Panc1 (cell line): ENCODE measurements at places on chromosomes 6 and 20. TPM values are rescaled to one million over a fixed set of nuclear protein-coding genes. Genes with fewer than 3 reads are reported as not detected.

DNA sequence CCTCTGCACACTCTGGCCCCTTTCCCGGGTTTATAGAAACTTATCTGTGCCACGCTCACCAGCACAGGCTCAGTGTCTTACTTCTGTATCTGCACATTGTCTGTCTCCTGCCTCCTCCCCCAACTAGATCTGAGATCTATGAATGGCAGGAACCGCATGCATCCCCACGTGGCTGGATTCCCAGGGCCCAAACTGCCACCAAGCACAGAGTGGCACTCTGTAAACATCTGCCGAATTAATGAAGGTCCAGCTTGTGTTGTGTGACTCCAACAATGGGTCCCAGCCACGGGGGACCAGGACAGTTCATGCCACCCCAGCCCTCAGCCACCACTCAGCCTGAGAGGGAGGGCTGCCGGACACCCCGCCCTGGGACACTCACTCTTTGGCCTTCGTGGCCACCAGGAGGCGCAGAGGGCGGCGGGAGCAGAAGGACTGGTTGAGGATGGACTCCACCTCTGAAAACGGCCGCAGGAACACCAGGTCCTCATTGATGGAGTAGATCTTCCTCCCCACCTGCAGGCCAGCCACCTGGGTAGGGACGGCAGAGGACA is 171.1 kb downstream of the PREX1 start:
- H3K4me1 ChIP-seq, result no peaks in the 10 kb centered on the region
- no peaks in the 10 kb centered on the region for H3K36me3 ChIP-seq
- H3K4me3 ChIP-seq, result no peak overlapping the region
- no peaks in the 10 kb centered on the region for H3K27me3 ChIP-seq
- H3K27ac ChIP-seq, result no peak overlapping the region

DNA sequence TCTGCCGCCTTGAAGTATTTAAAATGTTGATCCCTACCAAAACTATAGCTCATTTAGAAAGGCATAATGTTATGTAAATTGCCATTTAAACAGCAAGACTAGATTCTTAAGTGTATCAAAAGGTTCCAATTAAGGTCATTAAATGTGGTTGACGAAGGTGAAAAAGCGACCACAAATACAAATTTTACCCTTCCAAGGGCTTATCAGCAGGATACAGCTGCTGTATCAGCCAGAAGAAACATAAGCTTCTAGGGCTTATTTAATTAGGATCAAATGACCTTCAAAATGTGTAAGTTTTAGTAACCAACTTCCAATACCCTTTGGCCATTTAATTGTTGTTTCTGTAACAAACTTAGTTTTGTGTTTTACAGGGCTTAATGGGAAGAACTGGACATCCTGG is 139.9 kb downstream of the COL9A1 start:
- 0 out of 2 replicates have a peak, but pooled peaks cover 3% of the 10 kb centered on the region for H3K4me1 ChIP-seq
- peaks cover 13% of the 10 kb centered on the region for H3K27me3 ChIP-seq
- no peak overlapping the region for H3K4me3 ChIP-seq
- no peaks in the 10 kb centered on the region for H3K36me3 ChIP-seq

GRCh38 chr20:5877128-5877527 is 73.2 kb downstream of the TRMT6 start:
- H3K36me3 ChIP-seq, result no peaks in the 10 kb centered on the region
- no peaks in the 10 kb centered on the region for H3K4me1 ChIP-seq
- no peak overlapping the region for H3K4me3 ChIP-seq
- DNase-seq, result no peak
- H3K27me3 ChIP-seq, result peaks cover 16% of the 10 kb centered on the region
- no peak overlapping the region for H3K27ac ChIP-seq

DNA sequence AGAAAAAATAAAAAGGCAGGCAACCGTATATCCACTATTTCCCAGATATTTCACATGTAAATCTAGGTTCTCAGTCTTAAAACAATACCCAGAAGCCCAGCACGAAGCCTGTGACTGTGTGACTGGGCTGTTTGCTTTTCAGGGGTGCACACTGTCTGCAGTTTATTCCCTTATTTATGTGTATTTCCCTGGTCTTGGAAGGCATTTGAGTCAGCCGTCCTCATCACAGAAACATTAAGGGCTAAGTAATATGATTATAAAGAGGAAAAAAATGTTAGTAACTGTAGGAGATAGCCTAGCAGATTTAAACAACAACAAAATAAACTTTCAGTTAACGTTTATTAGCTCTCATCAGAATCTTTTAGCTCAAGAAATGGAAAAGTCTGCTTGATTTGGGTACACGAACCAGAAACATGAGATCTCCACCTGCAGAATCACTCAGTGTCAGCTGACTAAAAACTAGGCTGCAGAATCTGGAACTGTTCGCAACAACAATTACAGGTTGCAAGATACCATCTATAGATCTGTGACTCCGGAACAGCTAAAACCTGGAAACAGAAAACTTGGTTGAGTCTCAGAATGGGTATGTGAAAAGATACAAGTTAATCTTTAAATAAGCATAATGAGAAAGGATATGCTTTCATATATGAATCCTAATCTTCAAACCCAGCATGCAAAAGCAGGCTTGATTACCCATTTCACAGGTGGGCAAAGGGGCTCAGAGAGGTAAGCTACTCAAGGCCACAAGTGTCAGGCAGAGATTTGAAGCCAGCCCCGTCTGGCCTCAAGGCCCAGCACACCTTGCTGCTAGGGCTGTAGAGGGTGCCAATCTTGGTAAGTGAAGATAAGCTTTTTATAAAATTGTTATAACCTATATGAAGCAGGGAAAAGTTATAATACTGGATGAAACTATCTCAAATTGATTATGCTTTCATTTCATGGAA is 21.1 kb downstream of the GCLC start:
- H3K36me3 ChIP-seq, result no peaks in the 10 kb centered on the region
- no peaks in the 10 kb centered on the region for H3K27me3 ChIP-seq
- no peak overlapping the region for H3K4me3 ChIP-seq
- peaks cover 29% of the 10 kb centered on the region for H3K4me1 ChIP-seq
- H3K27ac ChIP-seq, result peak overlapping the region; percentile 21

- no peaks in the 10 kb centered on the region for H3K4me1 ChIP-seq
- DNase-seq, result no peak
- H3K36me3 ChIP-seq, result peaks cover 9% of the 10 kb centered on the region; the same call in 1 of the 2 replicates
- no peak overlapping the region for H3K27ac ChIP-seq
- no peaks in the 10 kb centered on the region for H3K27me3 ChIP-seq
- H3K4me3 ChIP-seq, result no peak overlapping the region
These were observed 127.4 kb downstream of the ADGRG6 start for GRCh38 chr6:142429195-142429594.

GRCh38 chr6:30321692-30322388 is 4.9 kb upstream of the TRIM39 start:
- peaks cover 18% of the 10 kb centered on the region for H3K4me1 ChIP-seq
- no peaks in the 10 kb centered on the region for H3K27me3 ChIP-seq
- H3K4me3 ChIP-seq, result no peak overlapping the region

GRCh38 chr6:167937948-167938911 is 59.2 kb upstream of the KIF25 start:
- no peak for DNase-seq
- no peaks in the 10 kb centered on the region for H3K4me1 ChIP-seq
- H3K27me3 ChIP-seq, result no peaks in the 10 kb centered on the region
- no peak overlapping the region for H3K27ac ChIP-seq

- H3K36me3 ChIP-seq, result no peaks in the 10 kb centered on the region
- peaks cover 4% of the 10 kb centered on the region; the same call in 1 of the 2 replicates for H3K27me3 ChIP-seq
- DNase-seq, result no peak
- no peak overlapping the region for H3K4me3 ChIP-seq
These were observed 36.0 kb downstream of the DNAH8 start for GRCh38 chr6:38750968-38751615.

DNA sequence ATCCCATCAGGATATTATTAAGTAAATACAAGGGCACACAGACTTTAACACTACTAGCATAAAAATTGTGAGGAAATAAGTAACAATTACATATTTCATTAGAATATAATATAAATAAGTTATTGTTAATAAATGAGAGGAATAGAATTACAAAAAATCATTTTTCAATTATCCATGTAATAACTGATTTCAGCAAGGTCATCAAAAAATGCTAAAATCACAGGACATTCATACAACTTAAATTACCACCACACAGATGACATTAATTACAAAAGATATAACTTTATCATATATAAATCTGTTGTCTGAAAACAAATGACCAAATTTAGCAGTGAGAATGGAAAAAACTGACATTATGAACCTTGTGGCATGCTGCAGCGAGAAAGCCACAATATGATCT is 37.0 kb downstream of the STX7 start:
- H3K4me1 ChIP-seq, result no peaks in the 10 kb centered on the region
- no peak overlapping the region for H3K27ac ChIP-seq
- no peaks in the 10 kb centered on the region for H3K27me3 ChIP-seq

- no peaks in the 10 kb centered on the region for H3K36me3 ChIP-seq
- peak overlapping the region; percentile 90 for H3K27ac ChIP-seq
- H3K27me3 ChIP-seq, result no peaks in the 10 kb centered on the region
- peaks cover 62% of the 10 kb centered on the region for H3K4me1 ChIP-seq
These were observed 57.4 kb upstream of the CCDC167 start for GRCh38 chr6:37556881-37557644.

GRCh38 chr6:107329063-107329860 is 130.1 kb downstream of the PDSS2 start:
- no peak overlapping the region for H3K4me3 ChIP-seq
- no peaks in the 10 kb centered on the region for H3K36me3 ChIP-seq
- no peaks in the 10 kb centered on the region for H3K27me3 ChIP-seq
- H3K27ac ChIP-seq, result no peak overlapping the region
- no peak for DNase-seq
- H3K4me1 ChIP-seq, result no peaks in the 10 kb centered on the region

- no peak for DNase-seq
- no peak overlapping the region for H3K27ac ChIP-seq
- no peaks in the 10 kb centered on the region for H3K4me1 ChIP-seq
- 0 out of 2 replicates have a peak, but pooled peaks cover 2% of the 10 kb centered on the region for H3K27me3 ChIP-seq
These were observed 48.9 kb downstream of the CLIC5 start for GRCh38 chr6:45966797-45967196.

- no peaks in the 10 kb centered on the region for H3K27me3 ChIP-seq
- no peaks in the 10 kb centered on the region for H3K4me1 ChIP-seq
- no peak overlapping the region for H3K27ac ChIP-seq
These were observed 74.7 kb upstream of the TNFAIP3 start for GRCh38 chr6:137792160-137793033.

DNA sequence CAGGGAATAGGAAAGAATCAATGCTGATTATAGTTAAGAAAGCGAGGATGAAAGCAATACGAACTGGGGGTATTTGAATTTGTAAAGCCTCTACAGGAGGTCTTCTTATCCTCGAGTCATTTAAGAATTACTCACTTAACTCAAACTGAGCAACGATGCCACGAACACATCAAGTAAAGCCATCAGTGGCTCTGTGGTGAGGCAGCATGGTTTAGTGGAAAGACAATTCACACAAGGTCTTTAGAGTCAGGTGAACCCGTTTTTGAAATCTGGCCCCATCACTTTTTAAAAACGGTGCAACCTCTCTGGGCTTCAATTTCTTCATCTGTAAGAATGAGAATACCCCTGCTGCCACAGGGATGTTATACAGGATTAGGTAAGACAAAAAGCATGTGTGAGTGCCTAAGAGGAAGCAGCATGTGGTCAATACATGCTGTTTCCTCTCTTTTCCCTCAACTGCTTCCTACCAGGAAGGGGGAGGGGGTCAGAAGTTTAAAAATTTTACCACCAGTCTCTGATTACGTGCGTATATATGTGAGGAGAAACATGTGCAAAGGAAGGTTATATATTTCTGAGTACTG is 162.0 kb downstream of the BTBD9 start:
- no peak overlapping the region for H3K27ac ChIP-seq
- H3K36me3 ChIP-seq, result no peaks in the 10 kb centered on the region
- DNase-seq, result no peak

DNA sequence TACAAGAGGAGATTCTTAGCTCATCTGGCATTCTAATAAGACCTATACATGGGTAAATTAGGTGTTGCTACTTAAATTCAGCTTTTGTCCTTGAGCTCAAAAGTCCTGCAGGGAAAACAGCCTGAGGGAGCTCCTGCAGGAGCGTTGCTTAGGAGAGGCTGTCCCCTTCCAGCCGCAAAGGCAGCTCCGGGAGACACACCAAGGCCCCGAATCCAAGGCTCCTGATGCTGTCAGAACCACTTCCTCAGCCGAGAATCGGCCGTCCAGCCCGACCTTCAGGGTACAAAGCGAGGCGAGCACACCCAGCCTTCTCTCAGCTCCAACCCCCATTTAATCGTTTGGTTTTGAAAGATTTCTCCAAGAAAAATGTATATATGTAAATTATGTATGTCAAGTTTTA is 87.0 kb downstream of the DACT2 start:
- H3K27ac ChIP-seq, result no peak overlapping the region
- 0 out of 2 replicates have a peak, but pooled peaks cover 2% of the 10 kb centered on the region for H3K27me3 ChIP-seq
- no peaks in the 10 kb centered on the region for H3K36me3 ChIP-seq
- DNase-seq, result no peak
- H3K4me1 ChIP-seq, result no peaks in the 10 kb centered on the region

GRCh38 chr20:381581-382290 is 1.2 kb downstream of the TRIB3 start:
- H3K4me1 ChIP-seq, result peaks cover 17% of the 10 kb centered on the region
- no peaks in the 10 kb centered on the region for H3K36me3 ChIP-seq
- no peak for DNase-seq
- H3K27ac ChIP-seq, result peak overlapping the region; percentile 81

GRCh38 chr6:168939796-168940195 is 313.9 kb downstream of the THBS2 start:
- H3K27ac ChIP-seq, result no peak overlapping the region
- H3K27me3 ChIP-seq, result peaks cover 15% of the 10 kb centered on the region
- DNase-seq, result no peak

- no peaks in the 10 kb centered on the region for H3K27me3 ChIP-seq
- no peak overlapping the region for H3K4me3 ChIP-seq
- H3K27ac ChIP-seq, result no peak overlapping the region
These were observed 6.7 kb downstream of the FLOT1 start for GRCh38 chr6:30735668-30736314.

DNA sequence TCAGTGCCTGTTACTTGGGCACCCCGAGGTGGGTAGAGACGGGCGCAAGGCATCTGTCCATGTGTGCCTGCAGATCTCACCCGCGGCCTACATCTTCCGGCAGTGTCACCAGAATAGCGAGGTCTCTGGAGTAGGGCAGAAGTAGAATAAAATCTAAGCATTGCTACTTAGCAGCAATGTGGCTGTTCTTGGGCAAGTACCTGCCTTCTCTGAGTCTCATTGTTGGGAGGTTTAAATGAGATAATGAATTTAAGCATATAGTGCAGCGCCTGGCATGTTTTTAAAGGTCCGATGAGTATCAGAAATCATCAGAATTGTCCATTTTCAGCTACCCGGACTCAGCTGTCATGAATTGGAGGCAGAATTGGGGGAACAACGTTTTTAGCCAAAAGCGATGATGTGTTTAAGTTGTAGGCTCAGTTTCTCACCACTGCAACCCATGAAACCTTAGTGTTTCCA is 800 bp downstream of the ABCC10 start:
- peak overlapping the region; percentile 97 for H3K27ac ChIP-seq
- H3K27me3 ChIP-seq, result no peaks in the 10 kb centered on the region
- no peak for DNase-seq
- H3K36me3 ChIP-seq, result peaks cover 2% of the 10 kb centered on the region; the same call in 1 of the 2 replicates
- peak overlapping the region; percentile 99 for H3K4me3 ChIP-seq

- no peaks in the 10 kb centered on the region for H3K27me3 ChIP-seq
- H3K36me3 ChIP-seq, result no peaks in the 10 kb centered on the region
- no peaks in the 10 kb centered on the region for H3K4me1 ChIP-seq
- no peak overlapping the region for H3K4me3 ChIP-seq
- H3K27ac ChIP-seq, result no peak overlapping the region
- DNase-seq, result no peak
These were observed 1395.2 kb downstream of the EPHA7 start for GRCh38 chr6:92024110-92024509.

The PANK2 gene
- total RNA-seq, result 40.9 TPM

The KCNK16 gene
- total RNA-seq, result not detected

The TM9SF4 gene
- total RNA-seq, result 180 TPM

The SALL4 gene
- 1.6 TPM for total RNA-seq

The DNMT3B gene
- 3.5 TPM for total RNA-seq

The DLK2 gene
- 19.1 TPM for total RNA-seq

The SLC17A2 gene
- not detected for total RNA-seq

The XKR7 gene
- total RNA-seq, result 6.2 TPM

The IER3 gene
- total RNA-seq, result 106 TPM
